T-cell (primary cell): ENCODE measurements at places on chromosomes 1 and 21.
A peak's percentile ranks its signal among the peaks of the same experiment; 100 is the strongest.

DNA sequence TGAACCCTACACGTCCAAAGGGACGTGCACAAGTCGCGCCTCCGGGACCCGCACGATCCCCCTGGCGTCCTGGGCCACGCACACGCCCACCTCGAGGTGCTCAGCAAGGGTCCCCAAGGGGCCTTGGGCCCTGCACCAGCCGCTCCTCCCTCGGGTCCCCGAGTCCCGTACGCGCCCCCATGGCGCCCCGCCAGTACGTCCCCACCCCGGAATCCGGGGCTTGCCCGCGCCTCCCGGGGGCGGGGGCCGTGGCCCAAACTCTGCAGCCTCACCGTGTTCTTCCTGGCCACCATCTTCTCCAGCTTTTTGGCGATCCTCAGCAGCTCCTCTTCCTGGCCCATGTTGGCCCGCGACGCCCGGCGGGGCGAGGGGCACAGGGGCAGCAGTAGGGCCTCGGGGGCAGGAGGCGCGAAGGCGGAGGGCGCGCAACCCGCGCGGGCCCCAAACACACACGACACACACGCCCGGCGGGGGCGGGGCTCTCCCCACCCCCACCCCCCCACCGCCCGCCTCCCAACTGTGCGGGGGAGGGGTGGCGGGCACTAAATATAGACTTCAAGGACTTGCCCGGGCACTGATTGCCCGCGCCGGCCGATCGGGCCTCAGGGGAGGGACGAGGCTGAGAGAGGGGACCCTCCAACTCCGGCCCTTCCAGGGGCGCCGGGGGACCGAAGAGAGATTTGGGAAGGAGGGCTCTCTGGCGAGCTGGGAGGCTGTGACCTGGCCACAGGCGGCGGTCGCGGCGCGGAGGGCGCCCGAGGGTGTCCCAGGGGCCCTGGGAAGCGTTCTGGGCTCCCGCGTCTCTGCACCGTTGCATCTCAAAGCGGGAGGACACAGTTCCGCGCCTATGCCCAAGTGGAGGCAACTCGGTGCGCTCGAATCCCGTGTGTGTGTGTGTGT, at the start of gene TCEA3:
Gene TCEA3 (minus strand): TSS at position 456 of the 900 bp plus-strand sequence. CDS start 115 bp downstream, at position 341.
- DNase-seq: peak; percentile 18

DNA sequence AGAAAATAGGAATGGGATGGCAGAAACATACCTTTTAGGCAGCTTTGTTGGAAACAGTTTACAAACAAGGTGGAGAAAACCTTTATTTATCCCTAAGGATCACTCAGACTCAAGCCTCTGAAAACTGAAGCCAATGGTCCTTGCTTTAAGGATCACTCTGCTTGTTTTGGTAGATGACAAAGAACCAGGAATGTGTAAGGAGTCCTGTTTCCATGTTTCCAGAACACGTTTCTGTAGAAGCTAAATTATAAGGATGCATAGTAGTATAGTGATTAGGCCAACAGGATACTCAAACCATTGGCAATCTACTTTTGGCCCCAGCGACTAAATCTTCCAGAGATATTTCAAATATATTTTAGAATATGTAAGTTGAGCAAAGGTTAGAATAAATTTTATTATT, 149.1 kb upstream of the HP1BP3 start:
- no peak for DNase-seq

- no peak for DNase-seq
These were observed 44.2 kb downstream of the ADAMTS1 start for GRCh38 chr21:26800970-26801431.

DNA sequence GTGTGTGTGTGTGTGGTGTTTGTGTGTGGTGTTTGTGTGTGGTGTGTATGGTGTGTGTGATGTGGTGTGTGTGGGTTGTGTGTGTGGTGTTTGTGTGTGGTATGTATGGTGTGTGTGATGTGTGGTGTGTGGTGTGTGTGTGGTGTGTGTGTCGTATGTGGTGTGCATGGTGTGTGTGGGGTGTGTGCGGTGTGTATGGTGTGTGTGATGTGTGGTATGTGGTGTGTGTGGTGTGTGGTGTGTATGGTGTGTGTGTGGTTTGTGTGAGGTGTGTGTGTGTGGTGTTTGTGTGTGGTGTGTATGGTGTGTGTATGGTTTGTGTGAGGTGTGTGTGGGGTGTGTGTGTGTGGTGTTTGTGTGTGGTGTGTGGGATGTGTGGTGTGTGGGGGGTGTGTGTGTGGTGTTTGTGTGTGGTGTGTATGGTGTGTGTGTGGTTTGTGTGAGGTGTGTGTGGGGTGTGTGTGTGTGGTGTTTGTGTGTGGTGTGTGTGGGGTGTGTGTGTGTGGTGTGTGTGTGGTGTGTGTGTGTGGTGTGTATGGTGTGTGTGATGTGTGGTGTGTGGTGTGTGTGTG, 106.2 kb upstream of the ADAR start:
- DNase-seq: no peak

DNA sequence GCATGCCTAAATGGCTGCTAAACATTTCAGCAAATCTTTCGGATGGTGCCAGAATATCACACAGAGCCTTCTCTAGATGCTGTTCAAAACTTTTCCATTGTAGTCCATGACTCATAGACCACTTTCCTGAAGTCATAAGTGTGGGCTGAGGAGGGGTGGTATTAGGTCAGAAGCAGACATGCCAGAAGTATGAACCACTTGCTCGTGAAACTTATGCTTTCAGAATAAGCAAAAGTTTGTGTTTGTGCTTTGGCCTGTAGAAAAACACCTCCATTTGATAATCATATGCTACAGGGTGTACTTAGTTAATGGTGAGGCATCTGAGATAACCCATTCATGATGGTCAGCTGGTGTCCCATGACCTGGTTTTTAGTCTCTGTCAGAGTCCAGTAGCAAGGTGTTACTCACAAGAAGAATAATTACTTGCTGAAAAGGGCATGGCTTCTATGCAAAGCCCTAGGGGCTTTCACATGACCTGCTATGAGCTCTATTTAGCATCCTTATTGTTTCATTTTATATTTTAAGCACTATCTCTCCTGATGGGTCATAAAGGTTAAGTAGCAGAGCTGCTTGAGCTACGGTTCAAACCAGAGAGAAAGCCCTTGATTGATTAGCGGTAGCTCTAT, 183.1 kb upstream of the IVNS1ABP start:
- no peak for DNase-seq

GRCh38 chr21:45894450-45894825, 87.1 kb upstream of the COL6A1 start:
- DNase-seq: no peak

GRCh38 chr1:155622191-155622590, 12.2 kb downstream of the MSTO1 start:
- no peak for DNase-seq

DNA sequence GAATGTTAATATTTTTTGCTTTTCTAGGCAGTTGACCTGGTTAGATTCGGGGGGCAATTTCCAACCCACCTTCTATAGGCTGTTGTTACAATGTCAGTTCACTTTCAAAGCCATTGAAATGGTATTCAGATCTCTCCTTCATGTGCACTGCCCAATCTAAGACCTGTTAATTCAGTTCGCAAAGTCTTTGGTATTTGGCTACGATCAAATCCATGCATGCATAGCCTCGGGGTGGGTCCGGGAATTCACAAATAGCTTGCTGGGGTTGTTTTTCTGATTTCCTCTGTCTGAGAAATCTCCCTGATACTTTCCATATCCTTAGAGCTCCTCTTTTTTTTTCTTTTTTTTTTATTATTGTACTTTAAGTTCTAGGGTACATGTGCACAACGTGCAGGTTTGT, 252.6 kb upstream of the SPAG17 start:
- no peak for DNase-seq

GRCh38 chr1:199550199-199551065, 477.1 kb upstream of the NR5A2 start:
- no peak for DNase-seq

- no peak for DNase-seq
These were observed 66.1 kb upstream of the PTGFR start for GRCh38 chr1:78424720-78425119.

GRCh38 chr1:95685081-95685480, 451.1 kb downstream of the RWDD3 start:
- no peak for DNase-seq

DNA sequence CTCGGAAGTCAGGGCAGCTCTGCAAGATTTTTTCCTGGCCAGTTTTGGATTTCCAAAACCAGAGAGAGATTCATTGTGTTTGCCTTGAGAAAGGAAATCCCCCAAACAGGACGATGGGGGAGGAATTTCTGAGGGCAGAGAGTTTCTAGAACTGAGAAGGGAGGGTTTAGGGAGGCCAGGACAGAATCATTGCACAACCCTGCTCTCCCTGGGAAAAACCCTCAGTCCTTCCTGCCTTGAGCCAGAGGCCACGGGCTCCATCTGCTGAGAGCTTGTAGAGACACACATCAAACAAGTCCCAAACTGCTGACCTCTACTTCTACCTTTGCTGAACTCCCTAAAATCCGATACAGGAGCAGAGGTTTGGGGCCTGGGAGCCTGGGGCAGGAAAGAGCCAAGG, 99.7 kb downstream of the NMNAT2 start:
- no peak for DNase-seq

GRCh38 chr1:109243221-109243620, 6.1 kb upstream of the CELSR2 start:
- no peak for DNase-seq

GRCh38 chr1:44250068-44250781, 37.0 kb downstream of the DMAP1 start:
- DNase-seq: no peak

- DNase-seq: no peak
These were observed 77.9 kb downstream of the FBXO2 start for GRCh38 chr1:11576109-11576875.

GRCh38 chr1:245110406-245110805, 44.4 kb upstream of the KIF26B start:
- no peak for DNase-seq

DNA sequence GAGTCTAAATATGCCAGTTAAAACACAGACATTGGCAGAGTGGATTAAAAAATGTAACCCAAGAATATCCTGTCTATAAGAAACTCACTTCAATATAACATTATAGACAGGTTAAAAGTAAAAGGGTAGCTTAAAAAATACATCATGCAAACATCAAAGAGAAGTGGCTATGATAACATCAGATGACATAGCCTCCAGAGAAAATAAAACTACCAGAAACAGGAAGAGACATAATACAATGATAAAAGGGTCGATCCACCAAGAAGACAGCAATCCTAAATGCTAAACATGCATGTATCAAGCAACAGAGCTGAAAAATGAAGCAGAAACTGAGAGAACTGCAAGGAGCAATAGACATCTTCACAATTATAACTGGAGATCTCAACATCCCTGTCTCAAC, 190.2 kb upstream of the NR5A2 start:
- no peak for DNase-seq

DNA sequence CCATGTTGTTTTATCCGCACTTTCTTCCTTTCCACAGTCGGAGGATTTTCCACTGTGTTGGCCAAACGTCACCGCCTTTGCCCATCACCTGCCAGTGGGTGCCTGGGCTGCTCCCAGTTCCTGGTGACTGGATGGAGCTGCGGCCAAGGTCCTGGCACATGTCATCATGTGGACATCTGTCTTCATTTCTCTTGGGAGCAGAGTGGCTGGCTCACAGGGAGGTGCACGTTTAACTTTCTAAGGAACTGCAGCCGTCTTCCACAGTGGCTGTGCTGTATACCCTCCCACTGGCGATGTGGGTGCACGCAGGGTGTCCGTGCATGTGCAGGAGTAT, 19.5 kb upstream of the RNF223 start:
- no peak for DNase-seq

DNA sequence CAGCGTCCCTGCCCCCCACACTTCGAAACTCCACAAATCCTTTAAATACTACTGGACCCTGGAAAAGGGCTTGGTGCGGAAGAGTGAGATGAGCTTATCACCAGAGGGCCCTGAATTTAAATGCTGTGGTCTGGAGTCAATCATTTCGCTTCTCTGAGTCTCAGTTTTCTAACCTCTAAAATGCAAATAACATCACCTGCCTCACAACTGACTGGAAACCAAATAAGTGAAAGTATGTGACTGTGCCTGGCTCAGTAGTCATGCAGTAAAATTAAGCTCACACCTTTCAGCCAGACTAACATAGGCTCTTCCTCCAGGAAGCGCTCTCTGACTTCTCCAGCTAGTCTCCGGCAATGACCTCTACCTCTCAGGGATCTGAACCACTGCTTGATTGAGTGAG, 4.2 kb downstream of the GJA4 start:
- no peak for DNase-seq

GRCh38 chr1:162561037-162561615, 396 bp upstream of the UAP1 start:
- peak; percentile 96 for DNase-seq

DNA sequence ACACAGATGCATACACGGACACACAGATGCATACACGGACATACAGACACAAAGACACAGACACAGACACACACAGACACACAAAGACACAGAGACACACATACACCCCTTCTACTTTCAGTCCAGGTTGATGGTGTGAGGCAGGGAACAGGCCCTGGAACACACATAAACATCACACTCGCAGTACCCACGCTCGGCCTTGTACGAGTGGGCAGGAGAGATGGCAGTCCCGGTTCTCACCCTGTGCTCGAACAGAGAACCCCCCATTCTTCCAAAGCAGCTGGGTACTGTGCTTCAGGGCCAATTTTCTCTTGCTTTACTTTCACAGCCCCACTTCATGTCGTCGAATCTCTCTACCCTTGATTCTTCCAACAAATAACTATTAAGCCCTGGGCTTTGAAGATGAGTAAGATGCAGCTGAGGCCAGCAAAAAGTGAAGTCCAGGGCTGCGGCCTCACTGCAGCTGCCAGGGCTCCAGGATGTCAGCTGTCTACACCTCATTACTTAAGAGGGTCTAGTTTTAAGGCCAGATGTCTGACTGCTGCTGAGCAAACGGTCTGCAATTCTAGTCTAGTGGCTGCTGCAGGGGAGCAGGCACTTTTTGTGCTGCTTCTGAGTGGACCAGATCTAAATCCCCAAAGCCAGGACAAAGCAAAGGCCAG, 90.1 kb downstream of the PGBD5 start:
- no peak for DNase-seq

- no peak for DNase-seq
These were observed 3.1 kb downstream of the ACAP3 start for GRCh38 chr1:1304331-1305299.

- no peak for DNase-seq
These were observed 4.3 kb downstream of the S100A10 start for GRCh38 chr1:151989211-151989862.

DNA sequence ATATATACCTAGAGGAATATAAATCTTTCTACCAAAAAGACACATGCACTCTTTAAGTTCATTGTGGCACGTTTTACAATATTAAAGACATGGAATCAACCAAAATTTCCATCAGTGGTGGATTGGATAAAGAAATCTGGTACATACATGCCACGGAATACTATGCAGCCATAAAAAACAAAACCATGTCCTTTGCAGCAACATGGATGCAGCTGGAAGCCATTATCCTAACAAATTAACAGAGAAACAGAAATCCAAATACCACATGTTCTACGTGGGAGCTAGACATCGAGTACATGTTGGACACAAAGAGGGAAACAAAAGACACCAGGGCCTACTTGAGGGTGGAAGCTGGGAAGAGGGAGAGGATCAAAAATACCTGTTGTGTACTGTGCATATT, 33.0 kb upstream of the B3GALT2 start:
- no peak for DNase-seq

- no peak for DNase-seq
These were observed 633.9 kb upstream of the PTBP2 start for GRCh38 chr1:96087719-96088118.
